ENCODE measurements at places on chromosomes 3 and 15. TPM values are rescaled to one million over a fixed set of nuclear protein-coding genes. Genes with fewer than 3 reads are reported as not detected.
A peak's percentile ranks its signal among the peaks of the same experiment; 100 is the strongest.

Gene GPR27
- not detected for total RNA-seq

Gene VIPR1
- not detected for total RNA-seq

Gene RTP1
- total RNA-seq = not detected

GRCh38 chr3:124078953-124079911, 87.3 kb upstream of the ROPN1 start:
- peak; percentile 50 for DNase-seq

- DNase-seq = no peak
Observed at GRCh38 chr15:74732846-74733245, 7.5 kb upstream of the CYP1A1 start.

Gene DUSP7
- total RNA-seq = 31.9 TPM

GRCh38 chr3:65178703-65179102, 490.9 kb upstream of the ADAMTS9 start:
- peak; percentile 47 for DNase-seq

Gene SOX14
- total RNA-seq = not detected

GRCh38 chr15:64232400-64232799, 69.6 kb upstream of the PPIB start:
- peak; percentile 85 for DNase-seq

DNA sequence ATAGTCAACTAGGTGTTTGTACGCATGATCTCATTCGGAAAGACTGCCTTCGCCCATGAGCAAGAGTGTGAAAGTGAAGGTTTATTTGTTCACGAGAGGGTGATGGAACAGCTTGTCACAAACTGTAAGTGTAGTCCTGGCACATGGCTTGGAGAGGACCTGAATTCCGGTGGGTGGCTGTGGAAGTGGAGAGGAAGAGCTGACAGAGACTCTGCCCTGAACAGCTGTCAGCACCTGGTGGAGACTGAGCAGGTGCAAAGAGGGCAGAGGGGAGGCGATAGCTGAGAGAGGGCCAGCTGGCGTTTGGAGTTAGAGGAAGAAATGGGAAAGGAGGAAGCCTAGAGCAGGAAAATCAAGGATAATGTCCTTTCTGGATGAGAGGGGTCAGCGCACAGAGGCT, 155.7 kb downstream of the EEFSEC start:
- DNase-seq = no peak

Gene BCHE
- total RNA-seq = 0.03 TPM

Gene CD80
- not detected for total RNA-seq

Measured in HT1080 (cell line).